ENCODE measurements at places on chromosomes 13 and 19.

DNA sequence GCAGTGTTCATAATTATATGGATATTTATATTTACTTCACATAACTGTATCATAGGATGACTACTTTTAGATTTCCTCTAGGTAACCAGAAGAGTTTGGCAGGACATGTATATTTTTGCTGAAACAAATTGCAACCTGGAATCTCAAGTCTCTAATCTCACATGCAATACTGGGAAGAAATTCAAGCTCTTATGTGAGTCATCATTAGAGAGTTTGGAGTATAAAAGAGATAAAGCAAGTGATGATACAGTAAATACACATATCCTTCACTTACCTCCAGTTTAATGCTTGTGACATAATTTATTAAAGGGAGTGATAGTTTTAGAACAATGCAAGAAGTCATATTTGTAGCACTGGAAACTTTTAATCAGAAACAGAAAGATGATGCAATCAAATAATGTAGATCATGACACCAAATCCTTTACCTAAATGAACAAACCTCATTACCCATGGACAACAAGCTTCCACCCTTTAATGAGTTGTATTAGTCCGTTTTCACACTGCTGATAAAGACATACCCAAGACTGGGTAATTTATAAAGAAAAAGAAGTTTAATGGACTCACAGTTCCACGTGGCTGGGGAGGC lies 15.8 kb upstream of the OR7A17 start:
- DNase-seq: no peak

GRCh38 chr13:51009597-51009996 lies 100.0 kb downstream of the RNASEH2B start:
- DNase-seq: no peak

DNA sequence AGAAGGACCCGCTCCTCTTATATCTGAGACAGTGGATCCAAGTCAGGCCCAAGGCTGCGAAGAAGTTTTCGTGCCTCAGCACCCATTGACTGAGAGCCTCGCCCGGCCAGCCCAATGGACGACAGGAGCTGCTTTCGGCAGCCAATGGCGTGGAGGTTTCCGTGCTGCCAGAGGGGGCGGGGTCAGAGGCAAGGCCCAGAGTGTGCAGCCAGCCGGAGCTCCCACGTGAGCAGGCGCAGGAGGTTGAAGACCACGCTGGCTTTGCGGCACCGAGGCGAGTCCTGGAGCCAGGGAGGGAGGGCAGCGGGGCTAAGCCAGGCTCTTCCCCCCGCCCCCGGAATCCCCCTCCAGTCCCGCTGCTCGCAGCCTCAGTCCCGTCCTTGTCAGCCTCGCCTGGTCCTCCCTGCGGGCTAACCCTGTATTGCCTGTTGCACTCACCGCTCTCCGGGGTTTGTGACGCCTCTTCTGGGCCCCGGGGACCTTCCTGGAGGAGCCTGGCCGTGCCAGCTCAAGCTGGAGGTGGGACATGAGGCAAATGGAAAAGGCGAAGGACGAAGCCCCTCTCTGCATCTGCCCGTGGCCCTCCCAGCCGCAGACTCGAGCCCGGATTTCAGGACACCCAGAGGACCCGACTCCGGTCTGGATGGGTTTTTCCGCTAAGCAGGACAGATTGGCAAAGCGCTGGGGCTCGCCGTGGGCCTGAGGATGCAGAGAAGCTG lies 1.5 kb downstream of the IFNL4 start:
- peak; percentile 29 for DNase-seq

DNA sequence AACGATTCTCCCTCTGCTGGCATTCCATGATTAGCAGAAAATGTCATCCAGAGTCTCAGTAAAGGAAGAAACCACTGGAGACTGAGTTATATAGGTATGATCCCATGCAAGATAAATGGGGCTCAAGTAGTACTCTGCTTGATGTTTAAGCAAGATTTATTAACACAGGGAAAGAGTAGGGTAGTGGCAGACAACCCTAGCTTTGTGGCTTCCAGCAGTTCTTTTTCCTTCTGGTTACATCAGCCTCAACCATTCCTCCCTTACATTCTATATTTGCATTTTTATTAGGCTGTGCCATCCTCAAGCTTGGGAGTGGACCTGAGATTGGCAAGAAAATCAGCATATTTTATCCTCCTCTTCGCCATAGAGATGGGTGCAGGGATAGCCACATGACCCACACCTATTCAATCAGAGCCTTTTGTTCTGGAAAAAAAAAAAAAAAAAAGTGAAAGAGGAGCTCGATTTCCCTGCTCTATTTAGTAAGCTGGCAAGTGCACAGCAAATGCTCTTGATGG lies 402.1 kb downstream of the ZNF536 start:
- no peak for DNase-seq

GRCh38 chr19:51726049-51726448 lies 2.3 kb upstream of the HAS1 start:
- DNase-seq: peak; percentile 28

GRCh38 chr13:29802621-29803020 lies 47.8 kb downstream of the UBL3 start:
- no peak for DNase-seq

DNA sequence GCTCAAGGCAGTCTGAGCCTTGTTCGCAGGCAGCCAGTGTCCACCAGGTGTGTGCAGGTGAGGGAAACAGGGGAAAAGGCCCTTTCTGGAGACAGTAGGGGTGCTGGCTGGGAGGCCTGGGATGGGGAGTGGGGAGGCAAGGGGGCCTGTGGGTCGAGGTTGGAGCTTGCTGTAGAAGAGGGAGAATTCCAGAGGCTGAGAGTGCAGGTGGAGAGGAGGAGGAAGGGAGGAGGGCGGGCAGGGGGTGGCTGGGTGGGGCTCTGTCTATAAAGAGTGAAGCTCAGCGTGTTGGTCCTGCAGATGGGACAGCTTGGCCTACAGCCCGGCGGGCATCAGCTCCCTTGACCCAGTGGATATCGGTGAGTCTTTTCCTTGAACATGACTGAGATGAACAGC lies at the start of gene CCL25:
CCL25 (plus strand) TSS at position 297 of the 396 bp plus-strand sequence. CDS start 290 bp downstream, outside the sequence.
- no peak for DNase-seq
